GM04504 (cell line): ENCODE measurements at places on chromosomes 6 and 20.

GRCh38 chr20:53329781-53330180, 263.9 kb downstream of the ZNF217 start:
- DNase-seq: no peak

- no peak for DNase-seq
These were observed 1.7 kb downstream of the SHLD1 start for GRCh38 chr20:5751856-5752255.

DNA sequence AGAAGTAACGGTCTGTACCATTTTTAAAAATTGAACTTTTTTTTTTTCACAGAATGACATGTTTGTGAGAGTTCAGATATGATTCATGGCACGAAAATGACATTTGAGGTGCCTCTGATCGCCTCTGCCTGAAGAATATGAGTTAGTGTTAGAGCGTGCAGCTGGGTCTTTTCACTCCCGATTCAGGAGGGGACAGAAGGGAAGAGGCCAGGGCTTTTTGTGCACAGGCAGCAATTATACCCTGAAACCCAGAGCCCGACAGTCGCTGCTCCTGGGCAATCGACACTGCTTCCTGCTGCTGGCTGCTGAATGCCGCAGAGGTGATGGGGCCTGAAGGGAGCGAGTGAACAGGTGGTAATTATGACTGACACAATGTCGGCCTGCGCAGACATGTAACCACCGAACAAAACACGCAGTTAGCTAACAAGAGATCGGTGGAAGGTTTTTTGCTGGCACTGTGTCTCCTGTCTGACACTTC, 652.0 kb upstream of the NOX3 start:
- DNase-seq: no peak

- no peak for DNase-seq
These were observed 280.2 kb downstream of the COL12A1 start for GRCh38 chr6:74925683-74926082.

DNA sequence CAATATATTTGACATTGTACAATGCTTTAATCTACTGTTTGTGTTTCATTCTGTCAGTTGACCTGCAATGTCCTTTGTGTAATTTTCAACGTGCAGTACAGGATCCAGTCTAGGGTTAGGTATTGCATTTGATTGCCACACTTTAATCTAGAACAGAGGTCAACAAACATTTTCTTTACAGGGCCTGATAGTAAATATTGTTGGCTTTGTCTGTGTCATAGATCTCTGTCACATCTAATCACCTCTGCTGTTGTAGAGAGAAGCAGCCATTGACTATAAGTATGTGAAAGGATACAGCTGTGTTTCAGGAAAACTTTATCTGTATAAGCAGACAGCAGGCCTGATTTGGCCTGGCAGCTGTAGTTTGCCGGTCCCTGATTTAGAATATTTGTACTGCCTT, 39.3 kb downstream of the ATRN start:
- DNase-seq: no peak
